HEK293T (cell line): ENCODE measurements at places on chromosomes 2 and 18.

DNA sequence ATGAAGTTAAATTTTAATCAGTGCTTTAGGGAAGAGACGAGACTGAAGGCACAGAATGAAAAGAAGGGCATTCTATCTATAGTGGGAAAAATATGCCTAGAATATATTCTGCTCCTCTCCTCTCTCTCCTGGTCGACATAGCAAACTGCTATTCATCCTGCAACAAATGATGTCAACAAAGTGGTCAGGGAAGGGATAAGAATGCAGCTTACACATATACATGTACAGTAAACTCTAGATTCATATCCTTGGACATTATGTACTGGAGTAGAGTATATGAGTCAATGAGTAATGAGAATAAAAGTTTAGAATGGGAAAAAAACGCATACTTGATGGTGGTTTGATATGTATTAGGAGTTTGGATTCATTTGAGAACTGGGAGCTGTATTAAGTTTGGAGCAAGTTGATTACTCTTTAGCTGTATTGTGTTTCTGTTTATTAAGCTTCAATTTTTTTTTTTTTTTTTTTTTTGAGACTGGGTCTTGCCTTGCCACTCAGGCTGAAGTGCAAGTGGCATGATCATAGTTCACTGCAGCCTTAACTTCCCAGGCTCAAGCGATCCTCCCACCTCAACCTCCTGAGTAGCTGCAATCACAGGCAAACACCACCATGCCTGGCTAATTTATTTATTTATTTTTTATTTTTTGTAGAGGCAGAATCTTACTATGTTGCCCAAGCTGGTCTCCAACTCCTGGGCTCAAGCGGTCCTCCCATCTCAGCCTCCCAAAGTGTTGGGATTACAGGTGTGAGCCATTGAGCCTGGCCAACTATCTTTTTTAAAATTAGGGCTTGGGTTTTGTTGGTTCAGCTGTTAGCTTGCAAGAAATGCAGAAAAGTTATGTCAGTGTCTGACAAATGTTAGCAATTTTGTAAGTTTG lies 53.8 kb downstream of the STAT1 start:
- DNase-seq: no peak

DNA sequence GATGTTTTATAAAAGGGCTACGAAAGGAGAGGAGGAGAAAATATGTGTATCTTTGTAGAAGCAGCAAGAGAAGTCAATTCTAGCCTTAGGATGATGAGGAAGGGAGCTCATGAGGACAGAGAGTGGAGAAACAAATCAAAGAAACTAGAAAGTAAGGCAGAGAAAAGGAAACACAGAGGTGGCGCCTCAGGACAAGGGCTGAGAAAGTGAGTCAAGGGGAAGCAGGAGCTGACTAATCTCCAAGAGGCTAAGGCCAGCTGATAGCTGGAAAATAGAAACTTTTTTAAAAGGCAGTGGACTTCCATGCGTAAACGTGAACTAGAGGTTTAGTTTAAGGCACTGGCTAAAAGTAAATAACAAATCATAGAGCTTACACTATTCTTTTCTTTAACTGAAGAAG lies 173.3 kb downstream of the ANKRD44 start:
- no peak for DNase-seq

- DNase-seq: no peak
Measured at GRCh38 chr2:795531-796041, 118.4 kb upstream of the TMEM18 start.

DNA sequence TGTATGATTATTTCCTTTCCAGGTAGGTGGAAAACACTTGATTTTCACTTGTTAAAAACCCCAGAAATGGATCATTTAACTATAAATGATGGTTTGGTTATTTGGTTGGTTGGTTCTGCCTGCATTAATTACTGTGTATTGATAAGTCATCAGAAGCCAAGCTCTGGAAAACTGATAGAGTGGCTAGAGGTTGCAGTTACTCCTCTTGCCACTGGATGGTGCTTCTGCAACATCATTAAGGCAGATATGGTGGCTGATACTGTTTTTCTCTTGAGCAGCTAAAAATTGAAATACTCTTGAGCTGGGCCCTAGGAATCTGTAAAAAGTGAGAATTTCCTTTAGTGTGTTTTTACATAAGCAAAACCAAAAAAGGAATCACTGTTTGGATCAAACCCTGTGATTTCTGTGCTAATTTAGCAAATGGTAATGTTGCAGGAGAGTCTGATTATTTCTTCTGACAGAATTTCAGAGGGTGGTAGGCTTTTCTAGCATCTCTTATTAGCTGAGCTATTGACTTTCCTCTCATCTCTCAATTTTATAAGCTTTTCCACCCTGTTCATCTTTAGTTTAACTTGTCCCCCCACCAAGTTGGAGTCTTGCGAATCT lies 54.3 kb downstream of the RAB10 start:
- peak; percentile 50 for DNase-seq

GRCh38 chr2:12277241-12278034 lies 439.3 kb upstream of the TRIB2 start:
- no peak for DNase-seq

GRCh38 chr2:30631051-30631671 lies 176.1 kb downstream of the CAPN13 start:
- DNase-seq: no peak

GRCh38 chr2:74887445-74887951 lies 53.6 kb downstream of the HK2 start:
- DNase-seq: no peak

GRCh38 chr2:169683054-169683424 lies 11.2 kb downstream of the CFAP210 start:
- DNase-seq: no peak

- DNase-seq: no peak
Measured at GRCh38 chr18:30280186-30280585, 762.4 kb downstream of the DSC3 start.

GRCh38 chr2:126536605-126537200 lies 119.3 kb upstream of the GYPC start:
- DNase-seq: no peak

- DNase-seq: no peak
Measured at GRCh38 chr2:222780051-222780450, 80.8 kb upstream of the ACSL3 start.

DNA sequence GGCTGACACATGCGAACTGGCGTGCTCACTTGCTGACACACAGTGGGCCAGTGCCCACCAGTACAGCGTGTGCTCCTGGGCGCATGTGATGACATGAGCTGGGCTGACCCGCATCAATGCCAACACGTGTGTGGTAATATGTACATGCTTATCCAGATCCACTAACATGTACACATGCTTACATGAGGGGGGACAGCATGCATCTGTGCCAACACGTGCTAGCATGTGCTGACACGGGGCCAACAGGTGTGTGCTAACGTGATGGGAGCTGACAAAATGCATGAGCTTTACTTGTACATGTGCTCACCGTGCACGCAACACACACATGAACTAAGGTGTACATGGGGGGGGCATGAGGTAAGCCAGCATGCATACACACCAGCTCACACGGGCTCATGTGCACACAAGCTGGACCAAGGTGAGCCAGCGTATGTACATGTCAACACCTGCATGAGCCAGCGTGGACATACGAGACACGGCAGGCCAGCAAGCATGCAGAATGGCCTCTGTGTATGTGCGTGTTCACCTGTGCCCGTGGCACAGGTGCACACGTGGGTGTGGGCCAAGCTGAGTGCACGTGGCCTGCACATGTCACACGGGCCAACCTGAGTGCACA lies 28.5 kb downstream of the GPC1 start:
- DNase-seq: no peak

- no peak for DNase-seq
Measured at GRCh38 chr2:44934983-44935728, 6.3 kb upstream of the SIX3 start.

GRCh38 chr2:174217869-174218268 lies 30.5 kb downstream of the OLA1 start:
- no peak for DNase-seq

- no peak for DNase-seq
Measured at GRCh38 chr2:150027164-150027563, 439.6 kb upstream of the MMADHC start.

GRCh38 chr2:102050854-102051391 lies 59.2 kb downstream of the IL1R2 start:
- no peak for DNase-seq
